Peyer's patch (tissue), 4 donors: ENCODE measurements at places on chromosomes 1 and 21. TPM values are rescaled to one million over a fixed set of nuclear protein-coding genes. Genes with fewer than 3 reads are reported as not detected.
A peak's percentile ranks its signal among the peaks of the same experiment; 100 is the strongest.

GRCh38 chr1:175920381-175920780 lies 177.0 kb upstream of the TNR start:
- H3K27me3 ChIP-seq, result no peaks in the 10 kb centered on the region
- H3K27ac ChIP-seq, result no peak overlapping the region
- DNase-seq, result no peak
- no peak overlapping the region for H3K4me3 ChIP-seq
- no peaks in the 10 kb centered on the region for H3K4me1 ChIP-seq
- H3K36me3 ChIP-seq, result no peaks in the 10 kb centered on the region

DNA sequence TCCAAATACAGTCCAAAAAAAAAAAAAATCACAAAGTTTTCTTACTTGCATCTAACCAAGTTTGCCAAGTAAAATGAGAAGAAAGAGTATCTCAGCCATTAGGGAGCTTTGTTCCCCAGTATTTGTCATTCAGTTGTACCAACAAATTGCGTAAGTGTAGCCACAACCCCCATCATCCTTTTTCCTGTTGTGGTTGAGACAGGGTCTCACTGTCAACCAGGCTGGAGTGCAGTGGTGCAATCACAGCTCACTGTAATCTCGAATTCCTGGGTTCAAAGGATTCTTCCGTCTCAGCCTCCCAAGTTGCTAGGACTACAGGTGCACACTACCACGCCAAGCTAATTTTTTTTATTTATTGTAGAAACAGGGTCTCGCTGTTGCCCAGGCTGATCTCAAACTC lies 9.5 kb downstream of the STX6 start:
- no peaks in the 10 kb centered on the region for H3K4me1 ChIP-seq
- H3K27ac ChIP-seq, result no peak overlapping the region
- no peak overlapping the region for H3K4me3 ChIP-seq
- H3K36me3 ChIP-seq, result no peaks in the 10 kb centered on the region
- no peaks in the 10 kb centered on the region for H3K27me3 ChIP-seq

DNA sequence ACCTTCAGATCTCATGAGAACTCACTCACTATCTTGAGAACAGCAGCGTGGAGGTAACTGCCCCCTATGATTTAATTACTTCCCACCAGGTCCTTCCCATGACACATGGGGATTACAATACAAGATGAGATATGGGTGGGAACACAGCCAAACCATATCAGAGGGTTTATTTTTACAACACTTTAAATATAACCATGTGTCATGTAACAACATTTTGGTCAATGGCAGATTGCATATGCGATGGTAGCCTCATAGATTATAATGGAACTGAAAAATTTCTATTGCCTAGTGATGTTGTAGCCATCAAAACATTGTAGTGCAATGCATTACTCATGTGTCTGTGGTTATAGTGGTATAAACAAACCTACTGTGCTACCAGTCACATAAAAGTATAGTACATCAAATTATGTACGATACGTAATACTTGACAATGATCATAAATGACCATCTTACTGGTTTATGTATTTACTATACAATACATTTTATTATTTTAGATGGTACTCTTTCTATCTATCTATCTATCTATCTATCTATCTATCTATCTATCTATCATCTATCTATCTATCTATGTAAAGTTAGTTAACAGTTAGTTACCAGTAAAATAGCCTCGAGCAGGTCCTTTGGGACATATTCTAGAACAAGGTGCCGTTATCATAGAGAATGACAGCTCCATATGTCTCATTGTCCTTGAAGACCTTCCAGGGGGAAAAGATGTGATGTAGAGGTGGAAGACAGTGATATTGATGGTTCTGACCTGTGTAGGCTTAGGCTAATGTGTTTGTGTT lies 12.6 kb upstream of the S100B start:
- no peaks in the 10 kb centered on the region for H3K4me1 ChIP-seq
- H3K36me3 ChIP-seq, result no peaks in the 10 kb centered on the region
- DNase-seq, result no peak
- H3K4me3 ChIP-seq, result no peak overlapping the region
- H3K27me3 ChIP-seq, result no peaks in the 10 kb centered on the region

Gene GRHL3
- 1.1 TPM for total RNA-seq

GRCh38 chr1:41576620-41577019 lies 92.1 kb upstream of the EDN2 start:
- H3K27ac ChIP-seq, result no peak overlapping the region
- H3K4me3 ChIP-seq, result no peak overlapping the region
- no peaks in the 10 kb centered on the region for H3K4me1 ChIP-seq
- DNase-seq, result no peak

- no peaks in the 10 kb centered on the region for H3K36me3 ChIP-seq
- H3K4me1 ChIP-seq, result peaks cover 18% of the 10 kb centered on the region
- no peak for DNase-seq
- no peak overlapping the region for H3K4me3 ChIP-seq
- no peaks in the 10 kb centered on the region for H3K27me3 ChIP-seq
- H3K27ac ChIP-seq, result no peak overlapping the region
Measured at GRCh38 chr1:11482198-11482597, 3.2 kb downstream of the DISP3 start.

DNA sequence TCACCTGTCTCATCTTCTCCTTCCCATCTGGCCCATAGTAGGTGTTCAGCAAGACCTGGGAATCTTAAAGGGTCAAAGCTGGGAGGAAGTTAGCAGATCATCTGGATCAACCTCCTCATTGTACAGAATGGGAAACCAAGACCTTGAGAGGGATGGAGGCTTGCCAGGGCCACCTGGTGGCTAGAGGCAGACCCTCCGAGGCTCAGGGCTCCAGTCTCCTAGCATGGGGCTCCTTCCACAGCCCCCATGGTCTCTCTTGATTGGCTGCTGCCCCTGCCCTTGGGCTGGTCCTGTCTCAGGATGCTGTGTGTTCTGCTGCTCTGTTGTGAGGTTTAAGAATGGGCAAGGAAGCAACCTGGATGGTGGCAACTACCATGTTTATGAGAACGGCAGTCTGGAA lies 68.7 kb upstream of the CNTN2 start:
- no peak overlapping the region for H3K27ac ChIP-seq
- no peaks in the 10 kb centered on the region for H3K4me1 ChIP-seq
- no peak for DNase-seq

Gene FAM89A
- 1.6 TPM for total RNA-seq

- DNase-seq, result peak; percentile 38
- H3K4me1 ChIP-seq, result no peaks in the 10 kb centered on the region
Measured at GRCh38 chr1:210446479-210446878, 117.8 kb downstream of the HHAT start.

- H3K4me1 ChIP-seq, result no peaks in the 10 kb centered on the region
- H3K27ac ChIP-seq, result no peak overlapping the region
- H3K36me3 ChIP-seq, result no peaks in the 10 kb centered on the region
- H3K4me3 ChIP-seq, result no peak overlapping the region
Measured at GRCh38 chr1:239178961-239179360, 207.4 kb upstream of the CHRM3 start.

- H3K27ac ChIP-seq, result peak overlapping the region; percentile 89
- no peaks in the 10 kb centered on the region for H3K27me3 ChIP-seq
- no peaks in the 10 kb centered on the region for H3K36me3 ChIP-seq
- DNase-seq, result peak; percentile 35
- peaks cover 8% of the 10 kb centered on the region for H3K4me1 ChIP-seq
- peak overlapping the region; percentile 67 for H3K4me3 ChIP-seq
Measured at GRCh38 chr1:39955547-39956539, 898 bp downstream of the MFSD2A start.

GRCh38 chr1:243264717-243265116 lies 8.9 kb downstream of the SDCCAG8 start:
- no peaks in the 10 kb centered on the region for H3K4me1 ChIP-seq
- H3K27me3 ChIP-seq, result no peaks in the 10 kb centered on the region
- DNase-seq, result no peak
- no peak overlapping the region for H3K4me3 ChIP-seq

GRCh38 chr1:203349166-203349565 lies 1.8 kb downstream of the FMOD start:
- no peaks in the 10 kb centered on the region for H3K27me3 ChIP-seq
- no peak overlapping the region for H3K4me3 ChIP-seq
- no peaks in the 10 kb centered on the region for H3K4me1 ChIP-seq

DNA sequence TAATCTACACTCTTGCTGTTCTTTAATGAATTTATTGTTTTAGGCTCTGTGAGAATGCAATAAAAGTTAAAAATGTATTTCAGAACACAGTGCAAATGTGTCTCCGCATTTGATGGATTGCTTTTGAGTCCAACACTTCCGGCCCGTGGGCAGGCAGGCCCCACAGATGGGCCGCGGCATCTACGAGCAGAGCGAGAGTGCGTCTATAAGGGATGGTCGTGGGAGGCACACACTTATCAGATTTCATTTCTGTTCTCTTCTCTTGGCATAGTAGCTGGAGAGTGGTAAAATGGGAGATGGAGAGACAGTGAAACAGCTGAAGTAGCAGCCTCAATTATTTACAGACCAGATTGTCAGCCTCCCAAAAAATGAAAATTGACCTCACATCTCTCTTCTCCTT lies 134.2 kb downstream of the NAV1 start:
- no peaks in the 10 kb centered on the region for H3K27me3 ChIP-seq
- H3K36me3 ChIP-seq, result no peaks in the 10 kb centered on the region
- H3K27ac ChIP-seq, result no peak overlapping the region
- H3K4me3 ChIP-seq, result no peak overlapping the region
- no peak for DNase-seq

Gene HECTD3
- 141 TPM for total RNA-seq

DNA sequence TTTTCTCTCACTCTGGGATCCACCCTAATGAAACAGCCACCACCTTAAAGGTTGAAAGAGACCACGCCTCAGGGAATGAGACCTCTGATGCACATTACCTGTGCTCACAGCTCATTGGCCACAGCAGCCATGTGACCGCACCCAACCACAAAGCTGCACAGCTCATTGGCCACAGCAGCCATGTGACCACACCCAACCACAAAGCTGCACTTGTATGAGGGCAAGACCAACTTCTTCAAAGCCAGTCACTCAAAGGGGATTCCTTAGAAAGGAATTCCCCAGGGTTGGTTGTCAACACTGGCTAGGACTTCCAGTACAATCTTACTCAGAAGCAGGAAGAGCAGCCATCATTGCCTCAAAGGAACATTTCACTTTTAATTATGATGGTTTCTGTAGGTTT lies 43.6 kb upstream of the PDE9A start:
- H3K4me3 ChIP-seq, result no peak overlapping the region
- H3K4me1 ChIP-seq, result no peaks in the 10 kb centered on the region
- H3K27me3 ChIP-seq, result no peaks in the 10 kb centered on the region
- H3K27ac ChIP-seq, result no peak overlapping the region

DNA sequence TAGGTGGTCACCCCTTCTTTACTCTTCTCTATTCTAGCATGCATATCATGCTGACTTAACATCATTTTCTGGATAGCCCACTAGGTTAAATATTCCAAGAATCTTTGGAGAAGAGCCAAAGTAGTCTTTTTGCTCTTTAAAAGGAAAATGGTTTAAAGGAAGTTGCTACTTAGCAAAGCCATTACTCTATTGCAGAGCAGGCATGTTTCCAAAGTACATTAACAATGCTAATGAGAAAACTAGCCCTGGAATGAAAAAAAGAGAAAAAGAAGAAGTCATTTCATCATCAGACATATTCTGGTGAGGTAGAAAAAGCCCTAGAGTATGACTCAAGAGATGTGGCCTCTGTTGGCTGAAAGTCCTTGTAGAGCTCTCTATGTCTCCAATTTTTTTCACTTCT lies 74.0 kb downstream of the NUF2 start:
- H3K4me1 ChIP-seq, result no peaks in the 10 kb centered on the region
- H3K27me3 ChIP-seq, result no peaks in the 10 kb centered on the region
- DNase-seq, result no peak
- H3K4me3 ChIP-seq, result no peak overlapping the region
- no peaks in the 10 kb centered on the region for H3K36me3 ChIP-seq
- H3K27ac ChIP-seq, result no peak overlapping the region

Gene AKNAD1
- not detected for total RNA-seq

DNA sequence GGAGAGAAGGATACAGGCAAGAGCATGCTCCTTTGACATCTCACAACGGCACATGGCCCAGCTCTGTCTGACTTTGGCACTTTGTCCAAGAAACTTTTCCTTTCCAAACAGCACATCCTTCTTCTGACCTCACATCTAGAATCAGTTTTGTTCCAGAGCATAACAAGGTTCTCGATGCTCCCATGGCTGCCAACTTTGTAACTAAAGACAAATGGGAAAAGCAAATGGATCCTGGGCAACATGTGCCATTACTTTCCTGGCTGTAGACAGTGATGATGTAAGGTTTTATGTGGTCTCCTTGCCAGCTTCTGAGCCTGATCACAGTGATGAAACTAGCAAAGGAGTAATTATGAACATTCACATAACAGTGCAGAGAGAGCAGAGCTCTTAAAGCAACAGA lies 171.8 kb upstream of the C1orf87 start:
- no peaks in the 10 kb centered on the region for H3K4me1 ChIP-seq
- H3K27me3 ChIP-seq, result no peaks in the 10 kb centered on the region
- H3K36me3 ChIP-seq, result no peaks in the 10 kb centered on the region
- H3K4me3 ChIP-seq, result no peak overlapping the region

GRCh38 chr1:35915693-35916092 lies 15.2 kb upstream of the AGO3 start:
- no peaks in the 10 kb centered on the region for H3K36me3 ChIP-seq
- H3K27ac ChIP-seq, result no peak overlapping the region
- no peak for DNase-seq
- H3K27me3 ChIP-seq, result no peaks in the 10 kb centered on the region
- no peaks in the 10 kb centered on the region for H3K4me1 ChIP-seq

DNA sequence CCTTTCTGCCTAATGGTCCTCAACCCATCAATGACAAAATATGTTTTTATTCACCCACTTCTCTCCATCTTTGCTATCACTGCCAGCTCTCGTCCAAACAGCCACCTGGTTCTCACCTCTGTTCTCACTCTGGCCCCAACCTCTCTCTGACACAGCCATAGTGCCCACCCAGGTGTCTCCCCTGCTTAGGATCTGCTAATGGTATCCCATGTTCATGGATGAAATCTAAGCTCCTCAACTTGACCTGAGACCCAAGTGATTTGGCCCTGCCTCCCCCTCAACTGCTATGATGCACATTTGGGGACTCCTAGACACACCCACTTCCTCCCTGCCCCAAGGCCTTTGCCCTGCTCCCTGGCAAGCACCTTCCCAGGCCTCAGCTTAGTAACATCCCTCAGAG lies 25.9 kb downstream of the KIF17 start:
- no peaks in the 10 kb centered on the region for H3K36me3 ChIP-seq
- no peaks in the 10 kb centered on the region for H3K4me1 ChIP-seq
- no peak for DNase-seq
- H3K27me3 ChIP-seq, result no peaks in the 10 kb centered on the region
- no peak overlapping the region for H3K27ac ChIP-seq

Gene SDF4
- 88.3 TPM for total RNA-seq
